HuH-7.5 (cell line): ENCODE measurements at places on chromosomes 2 and 18.
A peak's percentile ranks its signal among the peaks of the same experiment; 100 is the strongest.

DNA sequence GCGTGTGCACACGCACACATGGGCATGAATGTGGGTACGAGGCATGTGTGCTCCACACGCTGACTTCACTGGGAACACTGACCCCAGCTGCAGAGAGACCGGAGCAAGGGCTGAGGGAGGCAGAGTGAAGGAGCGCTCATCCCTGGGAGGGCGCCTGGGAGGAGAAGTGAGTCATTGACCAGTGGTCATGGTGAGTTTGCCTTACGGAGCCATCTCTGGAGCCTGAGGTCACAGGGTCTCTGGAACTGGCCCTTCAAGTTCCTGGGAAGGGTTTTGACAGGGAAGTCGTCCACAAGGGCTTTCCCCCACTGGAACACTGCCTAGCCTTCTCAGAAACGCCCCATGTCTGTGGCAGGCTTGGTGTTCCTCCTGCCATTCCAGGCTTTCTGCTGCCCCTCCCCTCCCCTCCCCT, 14.3 kb upstream of the TMEM185B start:
- peak; percentile 19 for DNase-seq

DNA sequence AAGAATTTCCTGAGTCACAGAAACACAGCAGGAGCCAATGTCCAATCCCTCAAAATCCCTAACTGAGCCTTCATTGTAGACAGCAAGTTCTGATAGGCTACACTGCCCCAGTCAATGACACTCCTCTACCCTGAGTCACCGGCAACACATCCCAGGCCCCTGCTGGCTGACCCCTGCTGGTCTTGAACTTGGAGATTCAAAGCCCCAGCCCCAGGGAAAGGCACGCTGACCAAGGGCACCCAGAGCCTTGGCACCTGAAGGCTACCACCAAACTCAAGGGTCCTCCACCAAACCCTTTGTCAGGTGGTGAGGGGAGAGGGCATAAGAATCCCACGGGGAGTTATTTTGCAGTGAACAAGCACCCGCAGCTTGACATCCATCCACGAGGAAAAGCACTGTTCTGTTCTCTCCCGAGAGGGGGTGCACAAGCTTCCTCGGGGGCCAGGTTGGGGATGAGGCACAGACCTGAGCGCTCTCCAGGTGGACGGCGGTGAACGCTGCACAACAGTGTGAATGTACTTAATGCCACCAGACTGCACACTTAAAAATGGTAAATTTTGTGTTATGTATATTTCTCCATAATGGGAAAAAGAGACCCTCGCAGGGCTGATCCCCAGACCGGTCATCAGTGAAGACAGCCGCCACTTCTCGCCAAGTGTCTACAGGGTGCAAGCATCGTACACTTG, 46.9 kb downstream of the TFCP2L1 start:
- DNase-seq = no peak

DNA sequence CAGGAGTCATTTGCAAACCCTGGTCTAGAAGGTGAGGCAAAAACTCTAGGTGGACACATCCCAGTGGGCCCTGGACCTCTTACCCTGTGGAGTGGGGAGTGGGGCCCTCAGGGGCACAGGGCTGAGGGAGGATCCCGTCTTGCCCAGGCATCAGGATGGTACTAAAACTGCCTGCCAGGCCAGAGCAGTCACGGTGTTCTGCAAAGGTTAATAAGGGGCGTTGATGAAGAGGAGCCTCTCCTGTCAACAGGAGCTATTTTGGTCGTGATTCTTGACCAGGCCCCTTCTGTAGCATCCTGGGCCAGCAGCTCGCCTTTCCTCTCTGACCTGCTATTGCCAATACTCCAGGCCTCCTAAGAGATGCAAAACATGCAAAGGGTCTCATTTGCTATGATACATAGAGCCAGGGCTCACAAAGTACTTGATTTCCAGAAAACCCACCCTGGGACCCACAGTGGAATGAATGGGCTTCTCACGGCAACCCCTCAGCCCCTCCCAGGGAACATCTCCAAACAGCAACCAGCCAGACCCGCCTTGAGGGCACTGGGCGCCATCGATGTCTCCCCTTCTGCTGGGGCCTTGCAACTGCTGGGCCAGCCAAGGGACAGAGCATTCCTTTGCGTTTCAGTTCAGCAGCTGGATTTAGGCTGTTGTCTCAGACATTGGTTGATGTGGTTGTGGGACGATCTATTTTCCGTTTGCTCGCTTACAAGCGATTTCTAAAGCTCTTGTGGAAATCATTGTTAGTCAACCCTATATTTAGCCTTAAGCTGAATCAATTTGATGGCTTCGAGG, 111.1 kb downstream of the PDCL3 start:
- no peak for DNase-seq

DNA sequence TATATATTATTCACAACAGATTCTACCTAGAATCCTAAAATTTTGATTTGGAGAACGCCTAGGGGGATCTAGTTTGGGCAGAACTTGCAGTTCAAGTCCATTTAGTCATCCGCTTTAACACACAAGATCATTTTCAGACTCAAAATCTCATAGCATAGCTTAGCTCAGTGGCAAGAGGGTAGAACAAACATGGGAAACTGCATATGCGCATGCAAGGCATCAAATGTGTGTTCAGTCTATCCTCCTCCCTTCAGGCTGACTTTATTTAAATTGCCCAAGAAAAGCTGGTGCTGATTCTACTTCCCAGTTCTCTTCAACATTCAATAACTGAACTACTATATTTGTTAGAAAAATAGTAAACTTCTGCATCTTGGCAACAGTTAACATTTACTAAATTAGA, 79.6 kb upstream of the NRXN1 start:
- no peak for DNase-seq

DNA sequence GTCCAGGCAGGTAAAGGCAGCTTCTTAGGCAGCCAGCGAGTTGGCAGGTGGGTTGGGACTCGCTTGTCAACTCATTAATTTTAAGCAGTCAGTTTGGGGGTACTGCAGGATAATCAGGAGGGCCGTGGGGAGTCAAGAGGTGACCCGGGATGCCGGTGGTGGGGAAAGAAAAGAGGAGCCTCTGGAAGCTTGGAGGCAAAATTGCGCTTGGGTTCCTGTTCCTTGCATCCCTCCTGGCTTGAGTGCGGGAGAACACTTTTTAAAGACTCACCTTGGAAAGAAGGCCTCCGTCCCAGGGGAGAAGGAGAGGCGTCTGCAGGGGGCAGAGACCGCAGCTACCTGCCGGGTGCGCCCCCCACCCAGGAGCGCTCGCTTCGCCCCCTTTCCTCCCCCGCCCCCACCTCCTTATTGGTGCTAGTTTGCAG, at the start of gene KCNJ3:
Gene KCNJ3, plus strand, starts transcription at position 400 of the 425 bp plus-strand sequence. CDS start 81 bp downstream, outside the sequence.
- DNase-seq = no peak

DNA sequence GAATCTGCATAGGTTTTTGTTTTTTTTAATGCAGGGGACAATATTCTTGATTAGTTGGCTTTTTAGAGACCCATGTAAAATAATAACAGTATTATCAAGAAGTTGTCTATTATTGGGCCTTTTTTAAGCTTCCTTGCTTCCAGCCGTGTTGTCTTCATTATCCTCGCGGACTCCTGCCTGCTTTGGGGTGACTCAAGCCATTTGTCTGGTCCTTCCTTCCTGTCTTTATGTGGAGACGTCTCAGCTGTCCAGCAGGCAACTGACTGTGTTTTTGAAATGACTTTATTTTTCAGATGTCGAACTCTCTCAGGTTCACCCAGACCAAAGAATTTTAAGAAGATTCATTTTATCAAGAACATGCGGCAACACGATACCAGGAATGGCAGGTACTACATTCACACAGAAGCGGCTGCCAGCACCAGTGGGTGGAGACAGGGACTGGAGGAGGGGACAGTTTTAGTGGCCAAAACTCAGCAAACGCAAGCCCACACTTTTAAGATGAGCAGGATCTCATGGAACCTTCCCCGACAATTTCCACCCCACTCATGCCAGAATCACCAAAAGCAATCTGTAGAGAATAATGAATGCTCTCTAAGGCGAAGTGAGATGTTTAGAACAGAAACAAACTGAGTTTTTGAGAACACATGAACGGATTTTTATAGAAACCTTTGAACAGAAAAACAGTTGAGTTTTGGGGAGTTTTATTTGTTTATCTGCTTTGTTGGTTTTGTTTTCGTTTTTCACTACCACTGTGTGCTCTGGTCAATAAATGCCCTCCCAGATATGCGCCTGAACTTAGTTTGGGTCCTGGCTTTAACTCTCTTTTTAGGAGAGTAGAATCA, 59.1 kb downstream of the CABLES1 start:
- DNase-seq = no peak

DNA sequence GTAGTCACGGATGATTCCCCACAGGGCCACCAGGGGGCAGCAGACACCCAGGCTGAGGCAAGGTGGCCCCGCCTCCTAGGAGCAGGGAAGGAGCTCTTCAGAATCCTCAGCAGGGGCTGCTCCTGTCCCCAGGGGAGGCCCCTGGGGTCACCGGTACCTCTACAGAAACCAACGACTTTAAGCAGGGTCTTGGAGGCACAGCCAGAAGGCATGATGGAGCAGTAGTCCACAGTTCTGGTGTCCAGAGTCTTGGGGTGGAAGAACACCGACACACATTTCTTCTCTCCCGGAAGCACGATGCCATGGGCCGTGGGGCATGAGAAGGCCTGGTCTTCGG, 11.5 kb downstream of the CFAP65 start:
- DNase-seq = peak; percentile 84

GRCh38 chr18:12658426-12659138, 675 bp upstream of the SPIRE1 start:
- no peak for DNase-seq
